ENCODE measurements at places on chromosomes 12 and 14.
A peak's percentile ranks its signal among the peaks of the same experiment; 100 is the strongest.

DNA sequence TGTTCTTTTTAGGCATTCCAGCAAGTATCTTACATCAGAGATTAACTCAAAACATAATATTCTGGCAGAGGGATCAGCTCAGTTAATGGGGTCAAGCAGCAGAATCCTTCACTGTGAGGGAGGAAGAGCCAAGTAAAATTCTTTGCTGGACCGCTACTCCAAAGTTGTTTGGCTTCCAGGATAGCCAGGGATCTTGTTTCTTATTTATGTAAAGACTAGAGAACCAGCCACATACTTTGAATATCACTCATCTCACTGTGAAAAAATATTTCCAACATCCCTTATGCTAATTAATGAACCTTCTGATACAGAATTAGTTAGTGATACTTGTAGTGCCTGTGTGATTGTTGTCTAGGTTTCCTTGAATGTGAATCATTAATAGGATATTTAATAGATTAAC lies 94.2 kb downstream of the PLEKHA5 start:
- DNase-seq = no peak

DNA sequence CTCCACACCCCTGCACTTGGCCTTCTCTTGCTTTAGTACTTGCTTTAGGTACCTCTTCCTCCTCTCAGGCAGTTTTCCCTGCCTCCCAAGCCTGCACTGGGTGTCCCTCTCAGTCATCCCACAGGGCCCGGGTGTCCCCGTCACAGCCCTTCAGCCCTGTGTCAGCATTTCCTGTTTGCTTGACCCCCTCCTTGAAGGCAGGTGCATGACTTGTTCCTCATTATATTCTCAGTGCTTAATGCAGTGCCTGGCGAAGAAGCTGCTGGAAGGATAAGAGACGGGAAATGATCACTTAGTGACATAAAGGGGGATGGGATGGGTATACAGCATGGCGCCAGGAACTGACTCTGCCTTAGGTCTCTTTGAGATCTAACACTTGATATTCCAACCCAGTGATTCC lies 61.5 kb downstream of the IQSEC3 start:
- DNase-seq = no peak

GRCh38 chr12:88918161-88918560 lies 337.9 kb upstream of the KITLG start:
- DNase-seq = no peak

- DNase-seq = peak; percentile 91
These were observed 300.8 kb upstream of the NOS1 start for GRCh38 chr12:117662220-117662619.

DNA sequence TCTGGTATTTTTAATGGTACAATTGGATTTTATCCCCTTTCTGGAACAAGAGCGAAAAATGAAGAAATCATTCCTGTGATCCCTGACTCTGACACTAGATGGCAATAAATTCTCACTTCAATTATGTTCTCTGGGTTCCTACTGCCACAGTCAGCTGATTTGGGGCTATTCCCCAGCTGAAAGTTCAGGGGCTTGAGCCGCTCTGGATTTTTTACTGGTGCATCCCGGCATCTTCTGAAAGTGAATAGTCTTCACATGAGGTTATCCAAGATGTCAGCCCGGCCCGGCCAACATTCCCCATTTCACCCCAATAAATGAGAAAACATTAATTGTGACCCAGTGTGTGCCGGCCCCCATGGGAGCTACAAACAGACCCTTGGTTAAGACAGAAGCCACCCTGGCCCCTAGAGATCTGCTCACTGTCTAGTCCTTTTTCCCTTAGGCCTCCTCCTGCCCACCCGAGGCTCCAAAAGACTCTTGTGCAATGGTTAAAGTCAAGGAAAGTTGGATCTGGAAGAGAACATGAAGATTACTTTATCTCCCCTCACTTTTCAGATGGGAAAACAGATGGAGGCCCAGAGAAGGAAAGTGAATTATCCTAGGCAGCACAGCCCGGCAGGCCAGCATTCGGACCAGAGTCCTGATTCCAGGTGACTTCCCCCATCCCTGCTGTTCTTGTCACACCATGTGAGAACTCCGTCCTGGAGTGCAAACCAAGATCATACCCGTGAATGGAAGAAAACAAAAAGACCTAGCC lies 20.8 kb downstream of the CKAP4 start:
- peak; percentile 35 for DNase-seq

DNA sequence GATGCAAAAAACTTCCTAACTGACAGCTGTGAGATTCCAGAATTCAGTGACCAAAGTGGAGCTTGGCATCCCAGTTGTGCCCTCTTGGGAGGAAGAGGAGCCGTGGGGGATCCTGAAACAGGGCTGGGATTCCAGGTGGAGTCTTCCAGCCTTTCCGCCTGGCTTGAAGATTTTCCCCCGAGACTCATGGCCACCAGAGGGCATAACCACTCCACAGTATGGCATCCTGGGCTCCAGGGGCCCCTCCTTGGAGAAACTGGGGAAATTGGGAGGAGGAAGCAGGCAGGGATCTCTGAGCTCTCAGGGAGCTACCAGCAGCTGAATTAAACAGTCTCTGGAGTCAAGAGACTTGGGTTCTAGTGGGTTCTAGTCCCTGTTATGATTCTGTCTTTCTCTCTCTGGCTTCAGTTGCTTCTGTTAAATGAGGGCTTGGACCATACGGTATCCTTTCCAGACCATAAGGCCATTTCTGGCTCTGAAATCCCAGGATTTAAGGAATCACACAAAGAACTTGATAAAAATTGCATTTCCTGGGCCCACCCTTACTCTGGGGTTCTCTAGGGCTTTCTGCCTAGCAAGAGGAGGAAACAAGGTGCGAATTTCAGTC lies 2.6 kb upstream of the TAMALIN start:
- DNase-seq = no peak
